ENCODE measurements at places on chromosomes 13 and 19. TPM values are rescaled to one million over a fixed set of nuclear protein-coding genes. Genes with fewer than 3 reads are reported as not detected.

ZNF841 gene
- 33.0 TPM for total RNA-seq

LATS2 gene
- total RNA-seq: 8.1 TPM

ZNF724 gene
- 13.3 TPM for total RNA-seq

PDX1 gene
- not detected for total RNA-seq

KLF12 gene
- total RNA-seq: 50.5 TPM

ZMYM2 gene
- total RNA-seq: 144 TPM

LRRC63 gene
- total RNA-seq: 0.79 TPM

F10 gene
- 4.9 TPM for total RNA-seq

COL5A3 gene
- 18.1 TPM for total RNA-seq

SLC17A7 gene
- 0.55 TPM for total RNA-seq

All from spinal cord (tissue), 10 donors.